ENCODE measurements at places on chromosomes 12 and 14.

GRCh38 chr14:67477926-67478799 lies 10.4 kb downstream of the TMEM229B start:
- no peak for DNase-seq

GRCh38 chr12:47804171-47804570 lies 15.5 kb downstream of the HDAC7 start:
- DNase-seq, result no peak

GRCh38 chr12:89770391-89770790 lies 61.8 kb upstream of the ATP2B1 start:
- DNase-seq, result peak; percentile 57

DNA sequence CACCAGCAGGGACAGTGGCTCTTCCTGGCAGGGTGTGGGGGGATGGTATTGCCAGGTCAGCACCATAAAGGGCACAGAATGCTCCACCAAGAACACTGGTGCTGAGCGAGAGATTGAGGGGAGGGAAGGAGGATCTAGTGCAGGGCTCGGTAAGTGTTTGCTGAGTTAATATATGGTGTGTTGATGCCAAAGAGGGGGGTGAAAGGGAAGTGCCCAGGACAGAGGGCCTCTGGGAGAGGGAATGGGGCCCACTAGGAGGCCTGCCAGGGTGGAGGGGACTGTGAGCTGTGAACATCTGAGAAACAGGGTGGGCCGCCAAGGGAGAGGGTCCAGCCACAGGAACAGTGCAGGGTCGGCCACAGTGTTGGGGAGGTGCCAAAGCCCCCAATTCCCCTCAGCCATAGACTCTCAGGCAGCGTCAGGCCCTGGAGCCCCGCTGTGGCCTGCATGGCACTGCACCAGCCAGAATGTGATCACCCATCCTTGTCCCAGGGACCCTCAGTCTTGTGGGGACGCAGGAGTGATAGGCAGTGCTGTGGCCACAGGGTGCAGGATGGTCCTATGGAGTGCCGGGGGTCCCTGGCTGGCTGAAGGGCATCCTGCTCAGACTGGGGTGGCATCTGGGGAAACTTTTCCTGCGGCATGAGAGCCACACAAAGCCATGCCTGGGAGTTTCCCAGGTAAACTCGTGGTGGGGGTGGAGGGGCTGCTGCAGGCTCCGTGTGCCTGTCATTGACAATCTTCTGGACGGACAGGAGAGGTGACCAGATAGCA lies 11.9 kb downstream of the RIN3 start:
- DNase-seq, result no peak

- no peak for DNase-seq
Measured at GRCh38 chr14:105380756-105381155, 17.6 kb upstream of the TEX22 start.

DNA sequence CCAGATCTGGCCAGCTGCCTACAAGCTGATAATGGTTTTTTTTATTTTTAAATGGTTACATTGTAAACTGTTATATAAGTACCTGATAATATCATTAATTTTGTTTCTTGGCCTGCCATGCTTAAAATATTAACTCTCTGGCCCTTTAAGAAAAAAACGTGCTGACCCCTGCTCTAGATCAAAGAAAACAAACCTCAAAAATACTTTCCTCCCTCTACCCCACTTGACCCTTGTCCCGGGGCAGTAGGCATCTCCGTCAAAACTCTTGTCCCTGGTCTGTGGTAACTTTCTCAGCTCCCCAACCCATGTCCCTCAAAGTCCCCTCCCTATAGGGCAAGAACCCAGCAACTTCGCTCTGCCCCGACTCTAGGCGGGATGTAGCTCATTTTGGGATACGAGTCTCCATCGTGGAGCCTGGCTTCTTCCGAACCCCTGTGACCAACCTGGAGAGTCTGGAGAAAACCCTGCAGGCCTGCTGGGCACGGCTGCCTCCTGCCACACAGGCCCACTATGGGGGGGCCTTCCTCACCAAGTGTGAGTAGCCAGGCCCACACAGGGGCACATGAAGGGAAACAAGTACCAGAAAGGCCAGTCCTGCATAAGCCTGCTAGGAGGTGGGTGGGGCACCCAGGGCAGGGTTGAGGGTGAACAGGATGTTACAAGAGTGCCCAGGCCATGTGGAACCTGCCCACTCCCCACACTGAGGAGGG lies 3.5 kb downstream of the RDH5 start:
- DNase-seq, result no peak

DNA sequence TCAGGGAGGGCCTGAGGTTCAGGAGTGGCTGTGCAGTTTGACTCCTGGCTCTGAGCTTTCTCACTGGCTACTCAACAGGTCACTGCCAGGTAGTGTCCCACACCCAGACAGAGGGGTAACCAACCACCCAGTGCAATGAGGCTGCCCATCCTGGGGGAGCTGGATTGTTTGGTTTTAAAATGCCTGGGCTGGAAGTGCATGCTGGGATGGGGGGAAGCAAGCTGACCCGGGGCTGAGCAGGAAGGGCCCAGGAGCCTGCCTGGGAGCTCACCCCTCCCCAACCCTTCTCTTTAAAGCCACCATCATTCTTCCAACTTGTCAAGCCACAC lies 12.6 kb upstream of the ABHD12B start:
- DNase-seq, result no peak
